Left hindlimb (tissue), 1 donor: ENCODE measurements at places on chromosomes 3 and 15.
A peak's percentile ranks its signal among the peaks of the same experiment; 100 is the strongest.

- no peak for DNase-seq
Measured at GRCh38 chr3:117547956-117548550, 838.5 kb downstream of the TUSC7 start.

DNA sequence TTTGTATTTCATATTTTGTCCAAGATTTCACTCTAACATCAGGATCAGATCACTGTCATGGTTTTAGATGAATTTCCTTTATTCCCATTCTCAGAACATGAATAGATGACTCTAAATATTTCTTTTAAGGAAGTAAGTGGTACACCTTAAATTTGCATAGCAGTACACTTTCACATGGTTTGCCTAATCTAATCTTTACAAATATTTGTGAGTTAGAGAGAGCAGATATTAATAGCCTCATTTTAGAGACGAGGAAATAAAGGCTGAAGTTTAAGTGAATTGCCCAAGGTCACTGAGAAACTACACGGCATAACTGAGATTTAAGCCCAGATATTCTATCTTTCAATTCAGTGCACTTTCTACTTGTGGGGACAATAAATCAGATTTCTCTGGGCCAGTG is 14.2 kb downstream of the TERC start:
- DNase-seq = no peak

GRCh38 chr3:167876620-167877281 is 141.2 kb downstream of the SERPINI1 start:
- DNase-seq = peak; percentile 47

DNA sequence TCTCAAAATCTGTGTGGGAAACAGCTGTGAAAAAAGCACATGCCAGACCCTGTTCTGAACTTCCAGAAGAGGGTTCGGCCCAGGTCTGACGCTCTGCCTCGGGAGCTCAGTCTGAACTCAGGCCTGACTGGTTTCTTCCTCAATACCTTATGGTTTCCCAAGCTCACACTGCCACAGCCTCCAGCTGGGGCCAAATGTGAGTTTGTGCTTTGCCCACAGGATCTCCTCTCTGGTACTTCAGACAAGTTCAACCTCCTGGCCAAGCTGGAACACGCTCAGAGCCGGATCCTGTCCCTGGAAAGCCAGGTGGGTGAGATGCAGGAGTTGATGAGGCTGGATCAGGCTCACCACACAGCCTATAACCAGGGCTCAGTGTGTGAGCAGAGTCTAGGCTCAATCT is 33.8 kb downstream of the CYP11A1 start:
- DNase-seq = no peak

DNA sequence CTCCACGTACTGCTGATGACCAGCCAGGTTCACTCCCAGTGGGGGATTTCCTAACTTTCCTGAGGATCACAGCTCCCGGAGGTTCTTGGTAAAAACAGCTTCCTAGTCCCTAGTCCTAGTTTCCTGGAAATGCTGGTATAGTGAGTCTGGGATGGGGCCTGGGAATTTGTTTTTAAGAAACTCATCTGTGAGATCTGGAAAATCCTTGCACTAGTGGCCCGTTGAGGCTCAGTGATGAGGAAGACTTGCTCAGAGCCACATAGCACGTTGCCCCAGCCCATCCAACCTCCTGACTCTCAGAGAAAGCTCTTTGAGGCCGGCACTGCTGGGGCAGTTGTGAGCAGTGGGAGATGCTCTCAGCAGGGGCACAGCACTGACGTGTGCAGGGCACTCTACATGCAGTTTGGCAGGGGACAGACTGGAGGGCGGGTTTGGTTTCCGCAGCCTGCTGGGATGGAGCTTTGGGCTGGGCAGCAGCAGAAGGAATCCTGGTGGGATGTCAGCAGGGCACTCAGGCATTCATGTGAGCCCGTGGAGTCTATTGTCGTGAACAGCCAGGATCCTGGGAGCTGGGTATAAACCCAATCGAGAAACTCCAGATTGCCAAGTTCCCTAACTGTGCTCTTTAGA is 31.6 kb downstream of the SAXO2 start:
- DNase-seq = no peak

- DNase-seq = peak; percentile 61
Measured at GRCh38 chr3:24521420-24522145, 26.9 kb upstream of the THRB start.

GRCh38 chr3:107710851-107711250 is 188.1 kb downstream of the BBX start:
- no peak for DNase-seq

GRCh38 chr3:44130249-44130648 is 111.4 kb upstream of the TOPAZ1 start:
- DNase-seq = no peak

- DNase-seq = no peak
Measured at GRCh38 chr3:107847791-107848190, 243.0 kb downstream of the CD47 start.

- DNase-seq = peak; percentile 7
Measured at GRCh38 chr15:89652131-89652530, 3.1 kb downstream of the KIF7 start.

DNA sequence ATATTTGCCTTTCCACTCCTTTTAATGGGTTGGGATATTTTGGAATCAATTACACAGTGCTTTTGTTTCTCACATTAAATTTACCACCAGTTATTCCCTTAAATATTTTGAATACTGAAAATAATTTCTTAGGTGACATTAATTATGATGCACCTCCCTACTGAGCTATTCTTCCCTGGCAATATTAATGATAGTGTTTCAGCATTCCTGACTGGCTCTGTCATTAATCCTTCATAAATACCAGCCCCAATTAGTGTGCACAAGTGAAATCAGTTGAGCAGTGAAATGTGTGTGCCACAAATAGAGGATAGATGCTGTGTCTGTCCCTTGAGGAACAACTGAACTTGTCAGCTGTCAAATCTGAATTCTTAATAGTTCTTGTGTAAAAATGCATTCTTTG is 304.0 kb downstream of the CACNA2D3 start:
- no peak for DNase-seq

GRCh38 chr3:21750080-21750696 is 822 bp downstream of the ZNF385D start:
- DNase-seq = no peak

DNA sequence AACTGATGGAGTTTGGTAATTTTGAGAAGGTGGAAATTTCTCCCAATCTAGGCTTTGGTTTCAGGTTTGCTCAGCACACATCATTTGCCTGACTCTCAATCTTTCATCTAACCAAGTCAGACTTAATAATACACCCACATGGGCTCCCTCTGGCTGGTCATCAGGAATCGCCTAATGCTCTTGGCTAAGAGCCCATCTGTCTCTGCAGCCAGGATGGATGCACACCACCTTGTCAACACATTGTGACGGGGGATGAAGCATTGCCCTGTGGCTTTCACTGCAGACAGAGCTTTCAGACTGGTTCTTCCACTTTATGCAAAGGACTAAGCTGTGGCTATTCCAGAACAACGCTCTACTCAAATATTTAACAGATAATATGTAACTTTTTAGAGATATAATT is 3.0 kb upstream of the HDGFL3 start:
- no peak for DNase-seq

- no peak for DNase-seq
Measured at GRCh38 chr3:98325055-98325454, 28.6 kb upstream of the OR5K4 start.

DNA sequence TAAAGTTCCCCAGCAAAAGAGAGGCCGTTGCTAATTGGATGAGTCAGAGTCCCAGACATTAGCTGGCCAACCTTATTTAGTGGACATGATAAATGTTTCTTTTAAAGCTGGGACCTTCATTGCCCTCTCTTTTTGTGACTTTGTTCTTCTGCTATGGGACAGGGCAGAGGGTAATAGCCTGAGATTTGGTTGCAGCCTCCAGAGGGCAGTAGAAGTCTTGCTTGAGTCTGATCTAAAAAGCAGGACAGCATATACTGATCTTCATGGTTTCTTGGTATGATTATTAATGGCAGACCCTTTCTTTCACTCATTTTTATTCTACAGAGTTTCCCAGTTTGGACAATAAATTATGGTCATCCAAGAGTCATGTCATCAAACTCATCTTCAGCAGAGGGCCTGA is 25.1 kb upstream of the ZKSCAN7 start:
- DNase-seq = no peak

GRCh38 chr3:192645437-192645836 is 81.9 kb downstream of the FGF12 start:
- DNase-seq = no peak

DNA sequence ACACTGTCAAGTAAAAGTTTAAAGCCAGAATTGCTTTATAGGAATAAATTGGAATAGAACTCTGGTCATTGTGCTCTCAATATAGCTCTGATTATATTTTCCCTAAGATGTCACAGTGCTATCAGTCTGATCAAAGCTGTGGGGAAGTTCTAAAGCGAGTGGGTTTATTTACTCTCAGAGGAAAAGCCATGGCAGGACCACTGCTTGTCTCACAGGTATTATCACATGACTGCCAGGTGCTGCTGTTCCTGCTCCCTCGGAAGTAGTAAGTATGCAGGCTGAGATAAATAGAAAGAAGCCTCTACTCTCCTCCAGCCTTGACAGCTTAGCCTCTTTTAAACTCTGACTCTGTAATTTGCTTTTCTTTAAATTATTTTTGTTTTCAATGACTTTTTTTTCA is 49.1 kb upstream of the UTS2B start:
- DNase-seq = no peak

DNA sequence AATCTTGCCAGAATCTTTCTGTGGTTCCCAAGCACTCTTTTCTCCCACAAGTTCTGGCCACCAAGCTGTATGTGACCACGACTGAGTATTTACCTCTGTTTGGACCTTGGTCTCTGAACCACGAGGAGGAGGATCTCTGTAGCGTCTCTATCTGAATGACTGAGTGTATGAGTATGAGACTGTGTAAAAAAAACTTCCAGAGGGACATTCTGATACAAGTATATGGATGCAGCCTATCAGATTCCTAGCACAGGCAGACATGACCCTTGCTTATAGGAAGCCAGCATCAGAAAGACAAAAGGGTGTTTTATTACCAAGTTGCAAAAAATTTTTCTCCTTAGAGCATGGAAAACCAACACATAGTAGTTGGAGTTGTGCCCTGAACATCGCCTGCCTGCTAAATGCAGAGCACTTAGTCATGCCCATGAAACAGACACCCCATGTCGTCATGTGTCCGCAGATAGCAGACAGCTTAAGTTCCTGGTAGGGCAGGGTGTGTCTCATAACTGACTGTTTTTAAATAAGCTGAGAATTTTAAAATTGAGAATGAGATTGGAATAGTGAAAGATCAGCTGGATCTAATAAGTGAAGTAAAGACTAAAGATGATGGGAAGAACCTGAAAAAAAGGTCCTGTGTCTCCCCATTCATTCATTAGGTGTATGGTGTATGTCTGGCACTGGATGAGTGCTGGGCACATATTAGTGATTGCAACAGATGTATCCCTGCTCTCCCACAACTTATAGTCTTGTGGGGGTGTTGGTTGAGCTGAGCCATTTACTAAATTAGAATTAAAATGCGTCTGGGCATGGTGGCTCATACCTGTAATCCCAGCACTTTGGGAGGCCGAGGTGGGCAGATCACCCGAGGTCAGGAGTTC is 30.9 kb downstream of the DAG1 start:
- DNase-seq = peak; percentile 62
